ENCODE measurements at places on chromosomes 5 and 9. TPM values are rescaled to one million over a fixed set of nuclear protein-coding genes. Genes with fewer than 3 reads are reported as not detected.

Gene SPEF2
- 6.0 TPM for total RNA-seq

Gene TAF1L
- not detected for total RNA-seq

Gene GMCL2
- total RNA-seq, result not detected

Gene NEURL1B
- total RNA-seq, result 61.6 TPM

Gene AUH
- 21.5 TPM for total RNA-seq

Gene CCL21
- total RNA-seq, result 42.2 TPM

Gene SPATA31A5
- not detected for total RNA-seq

Gene MCCC2
- 68.7 TPM for total RNA-seq

Gene SOWAHA
- total RNA-seq, result 30.7 TPM

Gene DND1
- total RNA-seq, result 0.16 TPM

Gene FAM163B
- 1.2 TPM for total RNA-seq

Gene SLC35A4
- 129 TPM for total RNA-seq

Gene GFI1B
- 1.3 TPM for total RNA-seq

Gene TRPM6
- total RNA-seq, result 15.1 TPM

Gene FOXD4L5
- total RNA-seq, result 0.08 TPM

Gene ARID3C
- not detected for total RNA-seq

Gene OBP2B
- total RNA-seq, result not detected

Gene SGCD
- 1.0 TPM for total RNA-seq

Gene ADRB2
- 0.94 TPM for total RNA-seq

Gene SPINK9
- not detected for total RNA-seq

Gene CKMT2
- total RNA-seq, result 2.0 TPM

Gene SLC4A9
- 0.42 TPM for total RNA-seq

Gene JAKMIP2
- total RNA-seq, result 1.3 TPM

Gene SLC34A1
- total RNA-seq, result not detected

Gene SNX30
- 30.3 TPM for total RNA-seq

Data from colonic mucosa (tissue), 4 donors.